Stimulated activated CD8-positive, alpha-beta memory T cell treated with anti-CD3 and anti-CD28 coated beads, Interleukin-15, amount 100 ng/mL, for 24 hours (primary cell): ENCODE measurements at places on chromosomes 7 and 10.
A peak's percentile ranks its signal among the peaks of the same experiment; 100 is the strongest.

GRCh38 chr10:129759214-129760002 lies 204.7 kb downstream of the EBF3 start:
- no peak for DNase-seq

- no peak for DNase-seq
Observed at GRCh38 chr7:57328457-57328856, 121.5 kb upstream of the ZNF716 start.

DNA sequence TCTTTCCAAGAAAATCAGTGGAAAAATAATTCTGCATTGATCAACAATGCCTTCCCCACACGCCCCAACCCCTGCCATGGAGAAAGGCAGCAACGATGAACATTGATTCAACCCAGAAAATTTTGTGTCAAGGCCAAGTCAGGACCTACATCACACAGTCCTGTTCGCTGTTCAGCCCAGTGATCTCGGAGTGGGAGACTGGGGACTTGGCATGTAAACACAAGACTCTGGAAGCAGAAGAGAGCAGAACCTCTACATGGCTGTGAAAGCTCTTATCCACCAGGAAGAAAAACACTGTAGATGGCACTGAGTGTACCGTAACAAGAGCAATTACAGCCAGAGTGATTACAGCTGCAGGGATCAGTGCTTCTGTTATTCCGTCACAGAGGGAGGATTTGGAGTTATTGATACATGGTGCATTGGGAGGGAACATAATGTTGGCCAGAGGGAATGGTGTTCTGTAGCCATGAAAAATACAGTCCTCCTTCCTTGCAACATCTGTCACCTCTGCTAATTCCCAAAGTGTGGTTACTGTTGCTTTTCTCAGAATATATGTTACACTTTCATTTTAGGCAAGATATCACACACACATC lies 136.6 kb downstream of the IQUB start:
- DNase-seq: no peak

DNA sequence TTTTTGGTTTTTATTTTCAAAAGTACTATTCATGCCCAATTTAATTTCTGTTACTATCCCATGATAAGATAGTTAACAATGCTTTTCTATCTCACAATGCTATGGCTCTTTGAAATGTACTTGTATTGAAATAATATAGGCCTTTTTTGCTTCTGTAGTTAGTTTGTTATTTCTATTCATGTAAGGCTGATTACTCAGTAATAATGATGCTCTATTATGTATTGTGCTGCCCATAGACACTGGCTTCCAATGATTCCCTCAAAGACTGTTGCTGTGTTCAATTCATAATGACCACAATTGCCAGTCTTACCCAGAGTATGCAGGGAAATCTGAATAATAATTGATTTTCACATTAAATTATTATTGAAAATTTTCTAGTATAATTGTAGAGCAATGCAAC lies 155.5 kb upstream of the POT1 start:
- DNase-seq: no peak

- no peak for DNase-seq
Observed at GRCh38 chr10:104139221-104139620, 17.2 kb downstream of the SFR1 start.

- DNase-seq: no peak
Observed at GRCh38 chr10:72502581-72502980, 123.3 kb downstream of the MICU1 start.

GRCh38 chr7:129832701-129833227 lies 120.0 kb downstream of the UBE2H start:
- DNase-seq: no peak

DNA sequence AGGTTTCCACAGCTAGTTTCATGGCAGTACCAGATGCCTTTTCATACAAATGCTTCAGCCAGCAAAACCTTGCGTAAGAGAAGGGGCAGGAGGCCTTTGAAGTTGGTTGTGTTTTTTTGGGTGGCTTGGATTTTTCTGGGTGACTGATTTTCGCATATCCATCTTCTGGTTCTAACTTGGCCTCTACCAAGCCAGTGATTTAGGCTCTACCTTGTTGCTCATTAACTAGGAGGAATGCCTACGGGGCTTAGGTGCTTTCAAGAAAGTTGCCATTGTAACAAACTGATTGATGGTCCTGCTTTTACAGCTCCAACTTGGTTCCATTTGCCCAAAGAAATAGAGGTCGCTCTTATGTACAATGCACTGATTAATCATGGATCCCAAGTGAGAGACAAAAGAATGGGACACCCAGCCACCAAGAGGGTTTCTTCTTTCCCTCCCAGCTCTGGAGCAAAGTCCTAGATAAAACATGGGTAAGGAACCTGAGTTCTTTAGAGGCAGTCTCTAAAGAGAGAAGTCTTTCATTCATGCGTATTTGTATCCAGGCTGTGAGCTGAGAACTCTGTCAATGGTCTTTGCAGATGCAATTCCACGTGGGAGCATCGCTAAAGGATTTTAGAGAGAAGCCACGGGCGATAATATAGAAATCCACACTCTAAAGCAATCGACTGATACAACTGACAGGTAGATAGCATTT lies 92.1 kb upstream of the FGFR2 start:
- DNase-seq: no peak

- no peak for DNase-seq
Observed at GRCh38 chr7:41809940-41810576, 107.2 kb upstream of the INHBA start.

GRCh38 chr7:25565949-25566348 lies 337.7 kb upstream of the NPVF start:
- peak; percentile 36 for DNase-seq

DNA sequence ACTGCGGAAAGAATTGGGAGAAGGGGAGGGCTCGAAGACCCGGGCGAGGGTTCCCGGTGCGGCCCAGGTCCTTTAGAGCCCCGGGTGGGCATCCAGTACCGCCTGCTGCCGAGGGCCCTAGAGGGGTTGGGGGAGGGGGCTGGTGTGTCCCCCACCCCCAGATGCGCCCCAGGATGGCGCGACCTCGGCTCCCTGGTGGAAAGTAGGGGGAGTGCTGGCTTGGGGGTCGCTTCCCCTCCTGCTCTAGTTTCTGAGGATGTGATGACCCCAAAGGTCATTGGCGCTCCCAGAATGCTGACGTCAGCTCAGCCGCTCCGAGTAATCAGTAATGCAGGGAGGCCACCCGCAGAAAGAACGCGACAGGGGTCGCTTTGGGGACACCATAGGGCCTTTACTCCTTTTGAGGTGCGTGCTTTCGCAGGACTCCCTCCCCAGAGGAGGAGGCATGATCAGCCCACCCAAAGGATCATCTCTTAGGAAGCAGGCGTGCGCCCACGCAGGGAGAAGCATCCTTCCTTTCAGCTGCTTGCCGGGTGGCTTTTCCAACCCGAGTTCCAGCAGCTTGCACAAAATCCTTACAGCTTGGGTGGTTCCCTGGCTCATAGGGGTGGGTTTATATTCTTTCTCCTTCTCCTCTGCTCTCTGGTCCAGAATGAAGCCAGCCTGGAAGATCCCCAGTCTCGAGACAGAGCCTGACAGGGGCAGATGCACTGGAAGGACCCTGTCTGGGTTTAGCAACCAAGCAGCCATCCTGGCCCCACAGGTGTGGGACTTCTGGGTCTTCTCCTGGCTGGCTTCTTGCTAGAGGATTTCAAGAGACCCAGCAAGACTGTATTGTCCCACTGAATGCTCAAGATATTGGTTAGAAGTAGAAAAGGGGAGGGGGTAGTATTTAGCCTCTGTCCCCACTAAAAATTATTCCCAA lies 1.3 kb upstream of the PRKAG2 start:
- no peak for DNase-seq
